SW480 (cell line): ENCODE measurements at places on chromosomes 7 and 10.

- DNase-seq = no peak
These were observed 37.2 kb downstream of the NKX6-2 start for GRCh38 chr10:132748545-132749370.

GRCh38 chr7:6422926-6423632 is 24.7 kb downstream of the DAGLB start:
- no peak for DNase-seq

DNA sequence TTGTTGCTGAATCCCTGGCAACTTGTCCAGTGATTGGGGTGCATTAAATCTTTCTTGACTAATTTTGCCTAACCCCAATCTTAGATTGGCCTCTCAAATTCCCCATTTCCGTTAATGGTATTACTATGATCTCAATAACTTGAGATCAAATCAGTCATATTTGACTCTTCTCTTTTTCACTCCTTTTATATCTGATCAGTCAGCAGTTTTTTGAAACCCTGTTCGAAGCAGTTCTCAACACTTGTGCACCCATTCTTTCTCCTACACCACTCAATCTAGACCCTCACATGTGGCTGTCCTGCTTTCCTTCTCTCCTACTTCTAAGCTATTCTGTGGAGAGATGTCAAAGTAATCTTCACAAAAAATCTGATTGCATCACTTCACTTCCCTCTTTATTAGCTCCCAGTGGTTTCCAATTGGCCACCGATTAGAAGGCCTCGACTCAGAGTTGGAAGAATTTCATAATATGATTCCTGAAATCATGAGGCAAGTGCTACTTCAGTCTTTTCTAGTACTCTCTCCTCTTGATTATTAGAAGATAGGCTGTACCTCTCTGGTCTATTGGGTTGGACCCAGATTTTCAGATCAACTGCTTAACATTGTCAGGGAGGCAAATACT is 128.9 kb downstream of the ZNF365 start:
- DNase-seq = no peak

- DNase-seq = no peak
These were observed 203.5 kb downstream of the CTNNA3 start for GRCh38 chr10:67492317-67493019.

DNA sequence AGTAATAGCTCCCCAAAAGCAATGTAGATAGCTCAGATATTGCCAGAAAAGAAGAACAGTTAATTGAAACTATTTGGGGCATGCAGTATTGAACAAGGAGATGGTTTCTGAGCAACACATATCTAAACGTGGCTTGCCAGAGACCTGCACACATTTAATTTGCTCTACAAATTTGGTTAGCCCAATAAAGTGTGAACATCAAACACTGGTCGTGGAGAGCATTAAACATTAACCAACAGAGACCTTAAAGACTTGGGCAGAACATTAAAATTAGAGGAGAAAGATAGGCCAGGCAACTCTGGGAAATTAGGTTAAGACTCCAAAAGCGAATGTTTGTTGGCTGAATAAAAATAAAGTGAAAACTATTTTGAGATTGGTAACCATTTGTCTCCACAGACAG is 61.6 kb upstream of the ARID5B start:
- no peak for DNase-seq

DNA sequence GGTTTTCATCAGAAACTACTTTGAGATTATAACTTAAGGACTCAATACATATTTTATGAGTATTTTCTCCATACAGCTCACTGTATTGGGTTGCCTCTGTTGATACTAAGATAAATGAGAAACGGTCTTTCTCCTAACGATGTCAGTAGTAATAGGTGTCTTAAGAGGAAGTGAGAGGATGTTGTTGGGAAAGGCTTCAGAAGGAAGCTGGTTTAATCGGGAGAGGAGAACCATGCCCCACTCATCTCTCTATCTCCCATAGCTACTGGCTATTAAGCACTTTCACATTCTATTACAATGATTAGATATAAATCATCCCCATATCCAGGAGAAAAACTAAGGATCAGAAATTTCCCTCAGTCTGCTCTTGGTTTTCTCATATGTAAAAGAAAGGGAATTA is 2.0 kb downstream of the CLEC5A start:
- DNase-seq = no peak

GRCh38 chr10:107656932-107657331 is 492.4 kb upstream of the SORCS1 start:
- DNase-seq = no peak

DNA sequence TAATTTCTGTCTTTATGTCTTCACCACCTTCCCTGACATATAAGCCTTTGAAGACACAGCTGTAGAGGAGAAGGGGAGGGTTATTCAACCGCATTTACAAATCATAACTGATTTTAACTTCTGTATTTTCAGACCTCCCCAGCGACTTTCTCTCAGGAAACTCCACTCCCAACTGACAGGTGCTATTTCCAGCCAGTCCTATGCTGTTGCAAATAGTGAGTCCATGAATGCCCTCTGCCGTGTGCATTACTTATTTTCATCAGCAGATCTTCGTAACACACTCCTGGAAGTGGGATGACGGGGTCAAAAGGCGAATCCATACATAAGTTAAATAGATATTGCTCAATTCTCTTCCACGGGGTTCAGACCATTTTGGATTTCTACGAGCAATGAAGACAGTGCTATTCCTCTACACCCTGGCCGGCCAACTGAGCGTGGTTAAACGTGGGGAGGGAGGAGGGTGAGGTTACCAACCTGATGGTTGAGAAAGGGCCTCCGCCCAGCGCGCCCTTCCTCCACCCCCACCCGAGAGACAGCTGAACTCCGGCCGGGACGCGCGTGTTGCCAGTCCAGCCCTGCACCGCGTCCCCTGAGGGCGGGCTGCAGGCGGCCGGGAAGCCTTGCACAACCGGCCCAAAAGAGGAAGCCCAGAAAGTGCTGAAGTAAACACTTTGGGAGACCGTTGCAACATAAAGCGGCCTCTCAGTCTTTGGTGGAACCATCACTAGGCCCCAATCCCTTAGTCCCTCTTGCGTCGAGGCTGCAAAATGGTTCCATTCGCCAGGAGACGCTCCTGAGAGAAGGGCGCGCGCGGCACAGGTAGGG is at the start of gene APBB1IP:
Gene APBB1IP, plus strand, starts transcription at position 705 of the 825 bp plus-strand sequence. CDS start 53,986 bp downstream, outside the sequence.
- DNase-seq = no peak

- DNase-seq = no peak
These were observed 736 bp downstream of the SKIDA1 start for GRCh38 chr10:21524526-21525366.

DNA sequence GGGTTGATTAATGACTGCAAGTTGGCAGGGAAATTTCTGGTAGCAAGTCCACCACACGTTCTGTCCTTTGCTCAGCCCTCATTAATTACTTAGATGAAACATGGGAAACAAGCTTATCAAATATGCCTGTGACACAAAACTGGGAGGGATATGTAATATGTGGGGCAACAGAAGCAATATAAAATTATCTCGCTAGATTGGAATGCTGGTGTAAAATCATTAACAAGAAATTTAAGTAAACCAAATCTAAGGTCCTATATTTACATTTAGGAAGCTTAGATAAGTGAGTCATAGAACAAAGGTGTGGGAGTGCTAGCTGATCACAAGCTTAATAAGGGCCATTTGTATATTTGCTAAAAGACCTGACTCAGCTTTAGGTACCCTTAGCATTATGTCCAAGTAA is 23.5 kb downstream of the TRPV5 start:
- DNase-seq = peak; percentile 87

- peak; percentile 22 for DNase-seq
These were observed 96.2 kb downstream of the C10orf105 start for GRCh38 chr10:71623098-71623985.

- no peak for DNase-seq
These were observed 498.6 kb downstream of the SH2D4B start for GRCh38 chr10:81036257-81036656.

DNA sequence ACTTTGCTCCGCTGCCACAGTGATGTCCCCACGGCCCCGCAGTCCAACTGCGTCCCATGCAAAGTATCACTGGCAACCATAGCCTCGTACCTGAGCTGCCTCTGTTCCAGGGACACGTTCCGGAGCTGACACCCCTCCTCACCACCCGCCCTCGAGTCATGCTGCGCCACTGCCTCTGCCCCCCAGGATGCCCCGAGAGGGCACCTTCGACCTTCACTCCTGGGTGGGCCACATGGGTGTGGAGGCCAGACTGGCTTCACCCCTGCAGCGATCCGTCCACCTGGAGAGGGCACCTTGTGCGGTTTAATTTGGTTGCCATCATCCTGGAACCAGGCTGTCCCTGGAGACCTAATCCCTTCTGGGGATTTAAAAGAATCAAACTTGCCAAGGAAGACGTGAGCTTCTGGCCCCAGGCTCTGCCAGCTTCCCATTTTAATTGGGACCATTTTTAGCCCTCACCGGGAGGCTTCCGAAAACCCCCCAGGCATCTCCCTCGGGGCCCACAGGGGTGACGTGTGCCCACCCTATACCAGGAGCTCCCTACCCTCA is 19.2 kb upstream of the TNRC18 start:
- no peak for DNase-seq

- DNase-seq = peak; percentile 8
These were observed 118.3 kb downstream of the KLF6 start for GRCh38 chr10:3666525-3667302.

DNA sequence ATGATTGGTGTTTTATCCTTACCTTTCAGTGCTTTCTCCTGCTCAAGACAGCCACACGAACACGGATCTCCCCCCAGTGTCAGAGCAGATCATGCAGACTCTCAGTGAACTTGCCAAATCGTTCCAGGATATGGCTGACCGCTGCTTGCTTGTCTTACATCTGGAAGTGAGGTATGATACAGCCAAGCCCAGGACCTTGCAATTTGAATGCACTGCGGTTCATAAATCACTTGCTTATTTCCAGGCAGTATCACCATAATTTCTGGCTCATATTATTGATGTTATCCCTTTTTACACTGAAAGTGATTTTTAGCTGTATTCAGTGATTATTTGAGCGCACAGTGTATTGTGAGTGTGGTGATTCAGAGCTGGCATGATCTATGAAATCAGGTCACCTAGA is 129.7 kb upstream of the LRGUK start:
- no peak for DNase-seq
